ENCODE measurements at places on chromosomes 1 and 21.

- peak; percentile 71 for DNase-seq
Observed at GRCh38 chr1:226691247-226691646, 47.8 kb downstream of the ITPKB start.

DNA sequence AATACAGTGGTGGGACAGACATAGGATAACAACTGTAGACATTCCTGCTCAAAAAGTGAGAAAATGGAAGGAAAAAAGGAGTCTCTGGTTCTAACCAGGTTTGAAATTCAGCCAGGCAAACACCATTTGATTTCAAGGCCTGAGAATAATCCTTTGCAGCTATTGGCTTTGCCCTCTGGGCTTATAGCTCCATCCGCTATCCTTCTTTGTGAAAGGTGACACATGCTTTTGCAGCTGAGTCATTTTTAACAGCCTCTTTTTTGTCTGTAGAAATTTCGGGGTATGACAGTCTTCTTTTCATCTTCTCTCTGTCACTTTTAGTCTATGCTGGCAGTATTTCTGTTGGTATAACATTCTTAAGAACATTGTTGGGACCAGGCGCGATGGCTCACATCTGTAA, 16.2 kb downstream of the SDHC start:
- DNase-seq: no peak

DNA sequence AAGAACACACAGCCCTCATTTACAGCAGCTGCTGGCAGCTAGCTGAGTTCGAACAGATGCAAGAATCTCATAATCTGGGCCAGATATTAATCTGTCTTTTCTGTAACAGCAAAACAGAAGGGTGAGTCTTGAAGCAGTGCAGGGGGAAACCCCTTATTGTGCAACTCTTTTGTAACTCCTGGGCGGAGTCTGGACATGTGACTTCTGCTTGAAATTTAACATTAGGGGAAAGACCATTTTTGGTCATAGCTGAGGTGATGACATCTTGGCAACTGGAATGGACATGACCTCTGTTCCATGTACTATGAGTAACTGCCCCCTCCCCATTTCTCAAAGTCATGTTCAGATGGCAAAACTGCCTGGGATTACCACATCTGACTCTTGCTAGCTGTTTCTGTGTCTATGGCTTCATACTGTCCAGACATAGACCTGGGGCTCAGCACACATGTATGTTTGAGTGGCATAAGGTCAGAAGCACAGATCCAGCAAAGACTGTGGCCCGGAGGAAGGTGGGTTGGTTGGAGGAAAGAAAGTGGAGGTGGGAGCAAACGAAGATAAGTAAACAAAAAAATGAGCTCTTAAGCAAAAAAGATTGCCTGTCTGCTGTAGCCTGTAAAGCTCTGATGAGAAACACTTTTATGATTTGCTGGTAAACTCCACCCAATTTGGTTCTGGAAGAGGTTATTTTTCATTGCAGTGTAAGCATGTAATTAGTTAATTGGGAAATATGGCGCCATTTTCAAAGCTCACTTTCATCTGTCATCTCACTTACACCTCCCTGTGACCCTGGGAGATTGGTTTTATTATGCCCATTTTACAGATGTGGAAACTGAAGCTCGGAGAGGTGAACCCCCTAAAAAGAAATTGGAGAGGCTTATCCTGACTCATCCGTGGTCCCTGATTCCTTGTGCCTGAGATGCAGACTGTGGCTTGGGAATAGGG, 26.1 kb downstream of the ETS2 start:
- peak; percentile 62 for DNase-seq

GRCh38 chr1:37043101-37043500, 8.8 kb upstream of the GRIK3 start:
- no peak for DNase-seq

DNA sequence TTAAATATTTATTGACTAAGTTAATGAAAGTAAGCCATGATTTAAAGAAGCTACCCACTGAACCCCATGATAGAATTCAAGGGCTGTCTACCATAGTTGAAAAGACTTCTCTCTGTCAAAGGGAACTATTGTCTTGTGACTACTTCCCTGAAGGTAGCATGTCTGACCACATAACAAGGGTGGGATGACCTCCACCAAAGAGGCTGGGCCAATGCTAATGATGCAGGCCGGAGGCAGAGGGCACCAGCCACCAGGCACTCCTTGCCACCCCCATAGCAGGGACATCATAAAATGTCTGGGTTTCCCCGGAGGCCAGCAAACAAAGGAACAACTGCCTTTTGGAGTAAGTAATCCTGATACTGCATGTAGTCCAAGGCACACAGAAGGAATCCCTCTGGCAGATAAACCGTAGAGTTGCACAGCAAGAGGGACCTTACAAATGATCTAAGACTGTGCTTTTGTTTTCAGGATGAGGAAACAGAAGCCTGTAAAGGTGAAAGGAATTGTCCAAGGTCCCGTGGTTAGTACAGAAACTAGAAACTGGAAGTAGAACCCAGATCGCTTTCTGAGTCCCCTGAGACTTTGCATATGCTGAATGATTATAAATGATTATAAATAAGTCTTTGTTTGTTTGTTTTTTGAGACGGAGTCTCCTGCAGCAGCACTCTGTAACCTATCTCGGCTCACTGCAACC, 33.5 kb upstream of the ITPKB start:
- no peak for DNase-seq

GRCh38 chr1:191343816-191344215, 814.4 kb upstream of the RGS18 start:
- no peak for DNase-seq

DNA sequence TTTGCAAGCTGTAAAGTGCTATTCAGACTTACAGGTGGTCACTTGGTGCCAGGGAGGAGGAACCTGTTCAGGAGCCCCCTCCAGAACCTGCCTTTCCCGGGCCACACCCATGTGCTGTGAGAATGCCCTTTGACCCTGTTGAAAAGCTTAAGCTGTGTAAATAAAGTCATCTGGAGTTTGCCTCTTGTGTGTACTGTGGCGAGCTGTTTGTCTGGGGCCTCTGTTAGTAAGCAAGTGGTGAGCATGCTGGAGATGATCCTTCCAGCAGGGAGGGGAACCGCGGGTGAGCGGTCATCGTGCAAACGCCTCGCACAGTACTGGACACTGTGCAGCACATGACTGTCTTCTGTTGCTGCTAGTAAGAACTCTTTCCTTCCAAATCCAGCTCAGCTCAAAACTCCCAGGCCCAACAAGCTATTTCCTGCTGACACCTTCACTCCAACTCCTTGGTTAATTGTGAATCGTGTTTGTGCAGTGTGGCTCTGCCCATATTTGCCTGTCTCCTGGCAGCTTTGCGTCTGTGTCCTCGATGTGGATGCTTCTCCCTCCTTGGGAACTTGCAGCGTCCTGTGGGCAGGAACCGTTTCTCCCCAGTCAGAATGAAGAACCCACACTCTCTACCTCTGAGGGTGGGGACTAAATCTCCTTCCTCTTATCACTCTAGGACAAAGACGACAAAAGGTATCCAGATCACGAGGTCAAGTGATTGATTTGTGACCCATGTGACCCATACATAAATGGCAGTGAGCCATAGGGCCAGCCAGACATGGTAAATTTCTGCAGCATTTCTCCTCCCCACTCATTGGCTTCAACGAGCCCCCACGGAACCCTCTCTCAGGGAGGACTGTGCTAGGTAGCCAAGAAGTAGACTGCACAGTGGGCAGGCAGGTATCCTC, 13.9 kb upstream of the BTG2 start:
- no peak for DNase-seq

- peak; percentile 45 for DNase-seq
Observed at GRCh38 chr1:167460836-167461235, 57.5 kb downstream of the CD247 start.

GRCh38 chr1:95716097-95716496, 482.1 kb downstream of the RWDD3 start:
- no peak for DNase-seq

DNA sequence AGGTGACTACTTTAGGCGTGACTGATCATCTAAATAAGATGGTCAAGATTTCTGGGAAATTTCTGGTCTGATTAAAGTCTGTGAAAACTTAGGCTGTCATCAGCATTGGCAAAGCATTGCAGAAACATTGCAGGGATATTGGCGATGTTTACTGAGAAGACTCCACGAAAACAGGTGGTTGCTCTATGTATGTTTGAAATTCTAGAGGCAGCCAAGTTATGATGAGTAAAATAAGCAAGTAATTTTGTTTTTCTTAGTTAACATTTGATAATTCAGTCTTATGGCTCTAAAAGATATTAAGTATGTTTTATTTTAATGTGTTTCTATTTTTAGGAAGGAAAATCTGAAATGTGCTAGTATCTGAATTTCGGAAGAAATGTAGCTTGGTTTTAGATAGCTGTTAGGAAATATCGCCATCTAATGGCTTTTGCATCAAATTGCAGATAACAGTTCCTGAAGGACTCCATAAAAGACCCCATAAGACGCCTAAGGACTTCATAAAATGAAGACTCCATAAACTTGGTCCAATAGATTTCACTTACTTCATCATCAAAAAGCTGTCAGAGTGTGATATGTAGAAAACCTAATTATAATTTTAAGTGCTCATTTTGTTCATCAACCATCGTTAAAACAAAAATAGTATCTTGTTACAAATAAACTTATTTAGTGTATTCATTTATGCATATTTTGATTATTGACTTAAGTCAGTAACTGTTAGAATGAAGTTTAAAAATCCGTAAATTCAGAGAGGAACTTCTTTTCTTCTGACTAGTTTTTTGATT, 344.6 kb downstream of the RYR2 start:
- DNase-seq: peak; percentile 10

GRCh38 chr1:81308191-81308590, 492.5 kb upstream of the ADGRL2 start:
- no peak for DNase-seq

DNA sequence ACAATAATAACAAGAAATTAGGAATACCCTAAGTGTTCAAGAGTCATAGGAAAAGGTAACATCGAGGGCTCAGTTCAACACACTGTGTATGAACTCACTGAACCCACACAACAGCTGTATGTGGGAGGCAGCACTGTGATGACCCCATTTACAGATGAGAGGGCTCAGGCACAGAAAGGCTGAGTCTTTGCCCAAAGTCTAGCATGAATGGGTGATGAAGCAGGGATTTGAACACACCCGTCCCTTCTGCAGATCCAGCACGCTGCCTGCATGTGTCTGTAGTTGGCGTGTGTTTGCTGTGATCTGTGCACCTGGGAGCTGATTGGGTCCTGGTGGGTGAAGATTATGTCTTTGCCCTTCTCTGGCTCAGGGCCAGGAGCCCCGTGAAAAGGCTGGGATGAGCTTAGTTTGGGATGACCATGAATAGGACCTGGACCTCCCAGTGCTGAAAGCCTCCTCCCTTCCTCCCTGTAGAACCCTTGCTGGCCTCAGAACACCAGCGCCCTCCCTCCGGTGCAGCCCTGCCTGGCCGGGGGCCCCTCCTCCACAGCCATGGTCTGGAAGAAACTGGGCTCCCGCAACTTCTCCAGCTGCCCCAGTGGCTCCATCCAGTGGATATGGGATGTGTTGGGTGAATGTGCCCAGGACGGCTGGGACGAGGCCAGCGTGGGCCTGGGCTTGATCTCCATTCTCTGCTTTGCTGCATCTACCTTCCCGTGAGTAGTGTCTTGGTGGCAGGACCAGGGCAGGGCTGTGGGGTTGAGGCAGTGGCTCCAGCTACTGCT, 5.2 kb downstream of the SLC66A1 start:
- DNase-seq: no peak

DNA sequence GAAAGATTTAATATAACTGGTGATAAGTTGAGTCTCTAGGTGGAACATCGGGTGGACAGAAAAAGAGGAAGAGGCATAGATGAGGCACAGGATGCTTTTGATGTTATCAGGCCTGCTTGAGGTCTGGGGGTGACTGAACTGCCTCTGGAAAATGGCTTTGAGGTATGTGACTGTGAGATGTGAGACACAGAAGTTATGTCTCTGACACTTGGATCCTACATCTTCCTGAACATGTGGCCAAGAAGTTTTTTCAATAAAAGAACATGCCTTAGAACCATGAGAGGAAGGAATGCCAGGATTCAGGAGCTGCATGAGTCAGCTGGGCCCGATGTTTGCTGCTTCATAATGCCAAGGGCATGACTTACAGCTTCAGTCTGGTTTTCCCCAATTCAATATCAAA, 11.5 kb upstream of the AIM2 start:
- no peak for DNase-seq

GRCh38 chr1:201989354-201990128, 7.1 kb downstream of the RNPEP start:
- DNase-seq: no peak

- no peak for DNase-seq
Observed at GRCh38 chr1:159229896-159230295, 25.2 kb downstream of the ACKR1 start.

GRCh38 chr1:41537788-41538351, 53.4 kb upstream of the EDN2 start:
- no peak for DNase-seq

DNA sequence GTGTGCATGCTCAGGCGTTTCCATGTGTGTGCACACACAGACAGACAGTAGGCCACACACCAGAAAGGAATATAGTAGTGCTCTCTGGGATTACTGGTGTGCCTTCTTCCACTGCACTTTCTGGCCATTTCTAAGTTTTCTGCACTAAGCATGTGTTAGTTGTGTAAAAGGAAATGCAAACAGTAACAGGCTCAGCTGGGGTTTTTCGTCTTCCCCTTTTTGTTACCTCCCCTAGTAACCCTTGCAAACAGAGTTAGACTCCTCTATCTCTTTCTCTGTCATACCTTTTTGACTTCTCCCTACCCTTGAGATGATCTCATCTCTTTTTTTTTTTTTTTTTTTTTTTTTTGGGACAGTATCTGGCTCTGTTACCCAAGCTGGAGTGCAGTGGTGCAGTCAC, 196.3 kb downstream of the SDCCAG8 start:
- no peak for DNase-seq

DNA sequence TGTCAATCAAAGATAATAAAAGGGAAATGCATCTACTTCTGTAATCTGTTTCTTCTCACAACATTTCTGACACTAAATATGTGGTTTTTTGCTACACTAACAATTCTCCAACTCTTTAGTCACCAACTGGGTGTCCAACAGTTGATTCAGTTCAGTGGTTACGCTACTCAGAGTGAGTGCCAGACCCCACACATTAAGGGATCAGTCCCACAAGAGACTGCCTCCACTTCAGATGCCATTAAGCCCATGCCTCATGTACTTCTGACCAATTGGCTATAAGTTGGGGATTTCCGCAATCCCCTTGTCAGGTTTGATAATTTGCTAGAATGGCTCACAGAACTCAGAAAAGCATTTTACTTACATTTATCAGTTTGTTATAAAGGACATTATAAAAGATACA, 28.4 kb downstream of the RNF2 start:
- no peak for DNase-seq

DNA sequence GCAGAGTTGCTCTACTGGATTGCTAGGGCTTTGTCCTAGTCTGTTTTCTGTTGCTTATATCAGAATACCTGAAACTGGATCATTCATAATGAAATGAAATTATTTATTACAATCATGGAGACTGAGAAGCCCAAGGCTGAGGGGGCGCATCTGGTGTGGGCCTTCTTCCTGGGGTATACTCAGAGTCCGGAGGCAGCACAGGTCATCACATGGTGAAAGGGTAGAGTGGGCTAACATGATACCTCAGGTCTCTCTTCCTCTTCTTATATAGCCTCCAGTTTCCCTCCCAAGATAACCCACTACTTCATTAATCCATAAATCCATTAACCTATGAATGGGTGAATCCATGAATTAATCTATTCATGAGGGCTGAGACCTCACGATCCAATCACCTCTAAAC, 667.6 kb upstream of the NCAM2 start:
- no peak for DNase-seq
